ENCODE measurements at places on chromosomes 2 and 18.

- no peak for DNase-seq
Observed at GRCh38 chr2:176409671-176410070, 140.4 kb downstream of the MTX2 start.

DNA sequence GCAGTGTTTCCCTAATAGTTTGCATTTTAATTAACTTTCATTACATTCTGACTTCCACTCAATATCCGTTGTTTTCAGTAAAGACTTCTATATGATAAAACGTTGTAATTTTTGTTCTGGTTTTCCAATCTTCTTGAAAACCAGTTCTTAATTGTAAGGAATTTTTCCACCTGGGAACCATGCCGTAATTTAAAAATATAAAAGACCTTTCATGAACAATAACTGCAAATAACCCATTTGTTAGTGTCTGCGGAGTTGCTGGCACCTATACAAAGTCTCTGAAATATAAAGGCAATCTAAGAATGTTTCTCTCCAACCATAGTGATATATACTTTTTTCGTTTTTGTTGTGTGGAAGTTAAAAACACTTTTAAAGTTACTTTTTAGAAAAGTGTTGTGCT, 7.7 kb upstream of the SATB2 start:
- no peak for DNase-seq

- no peak for DNase-seq
Observed at GRCh38 chr18:46715062-46715461, 41.8 kb downstream of the ST8SIA5 start.

DNA sequence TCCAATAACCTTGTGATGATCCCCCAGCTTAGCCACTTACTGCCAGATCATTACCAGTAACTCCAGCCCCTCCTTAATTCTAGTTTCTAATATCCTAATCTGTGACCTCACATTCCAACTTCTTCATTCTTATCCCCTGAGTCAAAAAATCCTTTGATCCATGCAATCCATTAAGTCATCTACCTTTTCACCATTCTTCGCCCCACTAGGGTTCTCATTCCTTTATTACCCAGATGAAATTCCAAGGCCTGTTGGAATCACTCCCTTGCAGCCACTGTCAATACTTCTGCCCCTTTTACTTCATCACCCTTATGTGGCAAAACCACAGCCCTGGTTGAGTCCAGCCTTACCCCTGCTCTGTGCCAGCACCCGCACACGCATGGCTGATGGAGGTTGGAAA, 20.3 kb upstream of the IL36G start:
- no peak for DNase-seq

DNA sequence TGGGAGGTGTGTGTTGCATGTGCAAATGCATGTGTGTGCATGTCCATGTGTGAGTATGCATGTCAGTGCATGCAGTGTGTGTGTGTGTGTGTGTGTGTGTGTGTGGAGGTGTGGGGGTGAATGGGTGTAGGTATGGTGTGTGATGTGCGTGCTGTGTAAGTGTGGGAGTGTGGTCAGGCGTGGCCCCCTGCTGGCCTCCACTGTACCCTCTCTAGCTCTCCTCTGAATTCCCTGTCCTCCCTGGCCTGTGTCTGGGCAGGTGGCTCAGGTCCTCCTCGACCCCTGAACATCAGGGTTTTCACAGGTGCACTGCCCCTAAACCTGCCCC, 230.2 kb downstream of the CELF4 start:
- no peak for DNase-seq

DNA sequence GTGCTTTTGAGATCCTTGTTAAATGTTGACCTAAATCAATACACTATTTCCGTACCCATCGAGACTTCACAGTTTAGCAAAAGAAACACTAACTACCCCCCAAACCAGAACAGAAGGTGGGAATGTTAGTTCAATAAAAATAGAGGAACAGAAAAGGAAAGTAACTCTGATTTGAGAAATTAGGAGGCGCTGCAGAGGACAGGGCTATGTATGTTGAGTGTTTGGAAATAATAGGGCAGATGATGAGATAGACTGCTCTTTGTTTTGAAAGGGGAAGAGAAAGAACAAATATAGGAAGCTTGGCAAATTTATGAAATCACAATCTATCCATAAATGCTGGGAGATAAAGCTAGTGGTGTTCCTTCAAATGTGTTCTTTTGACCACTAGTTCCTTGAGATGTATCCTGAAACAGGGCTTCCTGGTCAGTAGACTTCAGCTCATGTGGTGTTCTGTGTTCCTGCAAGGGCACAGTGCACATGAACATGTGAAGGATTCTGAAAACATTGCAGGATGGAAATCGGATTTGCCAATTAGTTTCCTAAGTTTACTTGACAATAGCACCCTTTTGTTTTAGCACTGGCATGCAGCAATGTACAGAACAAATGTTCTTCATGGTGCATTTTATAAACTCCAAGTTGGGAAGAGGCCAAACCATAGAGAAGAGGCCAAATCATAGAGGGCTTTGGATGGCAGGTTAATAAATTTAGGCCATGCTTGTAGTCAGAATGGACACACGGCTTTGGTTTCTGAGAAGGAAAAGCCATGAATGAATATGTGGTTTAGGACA, 39.8 kb downstream of the RHBDD1 start:
- DNase-seq, result no peak

Data from NCI-H226 (cell line).